ENCODE measurements at places on chromosomes 12 and 14.

GRCh38 chr12:84982888-84983287 lies 53.2 kb downstream of the TSPAN19 start:
- no peak for DNase-seq

DNA sequence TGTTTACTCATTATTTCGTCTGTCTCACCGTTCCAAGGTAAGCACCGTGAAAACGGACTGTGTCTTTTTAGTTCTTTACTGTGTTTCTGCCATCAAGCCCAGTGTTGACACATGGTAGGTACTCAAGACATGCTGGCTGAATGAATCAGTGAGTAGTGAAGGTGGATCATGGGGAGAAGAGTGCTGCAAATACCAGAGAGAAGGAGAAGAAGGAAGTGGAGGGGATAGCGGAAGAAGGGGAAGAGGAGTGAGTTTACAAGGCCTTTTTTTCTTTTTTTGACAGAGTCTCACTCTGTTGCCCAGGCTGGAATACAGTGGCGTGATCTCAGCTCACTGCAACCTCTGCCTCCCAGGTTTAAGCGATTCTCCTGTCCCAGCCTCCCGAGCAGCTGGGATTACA lies 54.6 kb downstream of the ETV6 start:
- no peak for DNase-seq

DNA sequence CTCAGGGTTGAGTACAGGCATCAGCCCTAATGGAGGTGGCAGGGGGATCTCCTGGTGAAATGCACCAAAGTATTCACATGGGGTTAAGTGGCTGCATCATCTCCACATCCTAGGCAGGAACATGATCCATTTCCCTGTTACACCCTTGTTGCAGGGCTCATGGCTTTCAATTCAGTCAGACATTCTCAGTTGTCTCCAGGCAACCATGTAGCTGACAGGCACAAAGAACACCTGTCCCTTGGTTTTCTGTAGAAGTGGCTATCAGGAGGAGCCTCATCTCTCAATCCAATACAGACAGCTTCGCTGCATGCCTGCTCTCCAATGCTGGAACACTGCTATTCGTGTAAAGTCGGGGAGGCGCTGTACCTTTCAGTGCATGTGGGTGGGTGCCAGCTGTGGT lies 299.0 kb upstream of the FOXG1 start:
- no peak for DNase-seq

DNA sequence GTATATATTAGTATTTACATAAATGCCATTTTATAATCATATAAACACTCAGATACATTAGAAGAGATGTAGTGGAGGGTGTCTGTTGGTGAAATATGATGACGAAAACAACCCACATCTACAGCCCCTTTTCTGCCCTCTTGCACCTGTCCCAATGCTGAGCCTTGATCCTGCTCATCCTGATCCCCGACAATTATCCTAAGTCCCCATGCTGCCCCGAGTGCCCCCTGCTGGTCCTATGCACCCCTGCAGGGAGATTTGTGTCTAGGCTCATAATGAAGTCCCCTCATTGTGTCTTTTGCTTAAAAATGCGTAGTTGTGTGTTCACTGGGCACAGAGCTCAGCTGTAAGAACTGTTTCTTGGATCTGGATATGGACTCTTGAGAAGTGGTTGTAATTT lies 554.5 kb downstream of the TMEM121 start:
- no peak for DNase-seq

- DNase-seq = peak; percentile 56
Observed at GRCh38 chr12:124696693-124697476, 129.5 kb upstream of the NCOR2 start.

GRCh38 chr12:33432992-33433391 lies 6.6 kb downstream of the SYT10 start:
- no peak for DNase-seq

DNA sequence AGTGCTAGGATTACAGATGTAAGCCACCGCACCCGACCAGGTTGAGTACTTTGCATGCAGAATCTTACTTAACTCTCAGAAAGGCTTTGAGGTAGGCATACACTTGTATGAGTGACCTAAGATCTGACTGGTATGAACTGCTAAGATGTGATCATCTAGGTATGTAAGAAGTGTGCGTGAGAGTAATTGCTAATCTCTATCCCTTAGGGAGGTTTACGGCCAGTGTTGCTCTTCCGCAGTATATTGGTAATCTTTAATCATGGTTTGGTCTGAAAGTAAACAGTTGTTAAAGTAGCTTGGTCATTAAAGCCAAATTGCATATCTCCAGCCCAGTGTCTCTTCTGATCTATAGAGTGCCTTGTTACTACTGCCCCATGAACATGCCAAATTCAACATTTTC lies 7.8 kb downstream of the UNG start:
- no peak for DNase-seq

- no peak for DNase-seq
Observed at GRCh38 chr12:131011165-131012079, 57.7 kb downstream of the ADGRD1 start.

- DNase-seq = no peak
Observed at GRCh38 chr14:101008631-101009336, 105.3 kb upstream of the RTL1 start.

GRCh38 chr14:94935706-94936300 lies 165.9 kb upstream of the GSC start:
- no peak for DNase-seq

DNA sequence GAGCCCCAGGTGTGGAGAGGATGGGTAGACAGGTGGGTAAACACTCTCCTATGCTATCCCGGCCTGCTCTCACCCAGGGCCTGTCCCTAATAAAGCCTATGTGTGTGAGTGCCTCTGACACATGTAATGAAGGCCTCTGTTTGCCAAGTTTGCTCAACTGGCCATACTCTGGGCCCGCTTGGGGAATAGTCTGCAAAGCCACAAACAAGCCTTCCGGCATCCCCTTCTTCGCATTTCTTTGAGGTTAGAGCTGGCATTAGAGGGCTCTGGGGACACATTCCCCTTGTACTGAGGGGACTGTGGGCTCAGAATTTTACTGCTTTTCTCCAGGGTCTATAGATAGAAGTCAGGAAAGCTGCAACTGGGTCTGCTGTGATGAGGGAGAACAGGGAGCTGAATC lies 240.5 kb downstream of the C12orf75 start:
- no peak for DNase-seq

DNA sequence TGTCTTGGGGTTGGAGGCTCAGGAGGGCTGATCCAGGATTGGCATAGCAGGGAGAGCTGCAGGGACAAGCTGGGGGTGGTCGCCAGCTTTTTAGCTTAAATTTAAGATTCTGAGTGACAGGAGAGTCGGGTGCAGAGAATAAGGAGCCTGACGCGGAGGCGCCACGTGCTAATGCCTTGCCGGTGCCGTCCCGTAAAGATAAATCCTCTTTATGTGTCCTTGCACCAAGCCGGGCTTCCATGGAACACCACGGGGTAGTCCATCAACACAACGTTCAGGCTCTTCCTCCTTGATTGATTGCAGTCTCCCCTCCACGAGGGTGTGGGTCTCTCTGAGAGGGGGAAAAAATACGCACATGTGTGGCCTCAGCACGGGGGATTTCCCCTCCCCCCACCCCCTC lies 3.9 kb downstream of the DLK1 start:
- DNase-seq = no peak
